ENCODE measurements at places on chromosomes 7 and 10. TPM values are rescaled to one million over a fixed set of nuclear protein-coding genes. Genes with fewer than 3 reads are reported as not detected.

The LEP gene
- total RNA-seq, result 26.7 TPM

DNA sequence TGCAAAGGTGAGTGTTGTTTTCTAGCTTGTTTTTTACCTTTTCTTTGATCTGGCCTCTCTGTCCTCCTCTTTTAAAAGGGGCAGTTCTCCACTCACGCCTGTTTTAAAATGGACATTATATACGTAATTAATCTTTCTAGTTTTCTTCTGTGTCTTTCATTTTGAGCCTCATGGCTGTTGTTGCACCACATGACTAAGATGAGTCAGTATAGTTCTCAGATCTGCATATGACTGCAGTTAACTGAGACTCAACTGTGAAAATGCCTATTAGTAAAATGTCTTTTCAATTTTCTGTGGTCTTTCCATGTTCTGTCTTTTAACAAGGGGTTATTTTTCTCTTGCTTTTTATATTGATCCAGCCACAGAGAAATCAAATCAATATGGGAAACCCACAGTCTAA is 296.1 kb downstream of the CDK14 start:
- no peak for DNase-seq
- H3K27ac ChIP-seq, result no peak overlapping the region
- H3K27me3 ChIP-seq, result no peaks in the 10 kb centered on the region
- no peaks in the 10 kb centered on the region for H3K4me1 ChIP-seq
- H3K36me3 ChIP-seq, result no peaks in the 10 kb centered on the region

The SPAM1 gene
- not detected for total RNA-seq

The HSPA12A gene
- 187 TPM for total RNA-seq

The VPS26A gene
- 38.0 TPM for total RNA-seq

The FAM180A gene
- 5.3 TPM for total RNA-seq

DNA sequence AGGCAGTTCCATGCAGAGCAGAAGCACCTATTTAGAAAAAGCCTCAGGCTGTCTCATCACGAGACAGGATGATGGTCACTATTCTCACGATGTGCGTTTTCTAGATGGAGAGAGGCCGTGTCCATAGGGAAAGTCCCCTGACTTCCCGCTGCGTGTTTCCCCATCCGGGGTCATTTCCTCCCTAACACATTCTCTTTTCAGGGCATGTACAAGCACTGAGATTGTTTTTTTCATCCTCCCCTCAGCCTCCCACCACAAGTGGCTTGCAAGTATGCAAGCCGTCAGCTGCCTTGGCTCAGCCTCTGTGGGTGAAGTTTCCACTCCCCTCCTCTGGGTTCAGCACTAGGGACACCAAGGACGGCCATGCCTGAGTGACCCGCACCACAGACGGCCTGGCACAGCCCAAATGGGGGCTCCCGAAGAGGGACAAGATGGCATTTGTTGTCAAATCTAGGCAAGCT is 2.7 kb upstream of the CALML5 start:
- no peak overlapping the region for H3K27ac ChIP-seq
- no peaks in the 10 kb centered on the region for H3K4me1 ChIP-seq
- no peaks in the 10 kb centered on the region for H3K27me3 ChIP-seq
- no peak for DNase-seq
- no peak overlapping the region for H3K4me3 ChIP-seq

DNA sequence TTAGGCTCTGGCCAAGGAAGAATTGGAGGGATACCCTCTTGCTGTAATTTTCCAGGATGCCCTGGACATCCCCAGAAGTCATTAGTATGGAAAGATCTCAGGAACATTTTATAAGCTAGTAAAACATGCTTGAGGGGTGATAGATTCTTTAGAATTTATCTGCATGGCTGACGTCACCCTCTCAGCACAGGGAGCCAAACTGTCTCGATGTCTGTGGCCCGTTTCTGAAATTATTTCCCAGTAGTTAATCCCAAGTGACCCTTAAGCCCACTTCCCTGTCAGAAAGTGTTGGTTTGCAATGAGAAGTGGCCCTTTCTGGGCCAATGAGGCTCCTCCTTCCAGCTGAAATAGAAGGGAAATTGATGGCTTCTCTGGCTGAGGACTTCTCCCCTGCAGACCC is 184.5 kb upstream of the BMPER start:
- no peaks in the 10 kb centered on the region for H3K36me3 ChIP-seq
- H3K4me1 ChIP-seq, result no peaks in the 10 kb centered on the region
- no peak for DNase-seq
- H3K4me3 ChIP-seq, result no peak overlapping the region

DNA sequence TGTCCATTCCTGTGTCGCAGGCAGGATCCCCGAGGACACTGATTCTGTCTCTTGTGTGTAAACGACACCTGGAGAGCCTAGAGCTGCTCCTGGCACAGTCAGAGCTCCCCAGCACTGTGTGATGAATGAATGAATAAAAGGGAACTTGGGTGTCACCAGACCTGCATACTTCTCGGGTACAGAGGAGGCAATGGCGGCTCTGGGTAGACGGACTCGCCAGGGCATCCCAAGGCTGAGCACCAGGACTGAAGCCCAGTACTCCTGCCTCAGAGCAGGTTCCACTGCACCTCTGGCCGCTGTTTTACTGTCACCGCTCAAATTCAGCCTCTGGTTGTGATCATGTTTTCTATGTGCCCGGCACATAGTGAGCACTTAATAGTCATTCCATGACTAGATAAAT is 255.8 kb downstream of the GLRX3 start:
- H3K4me1 ChIP-seq, result no peaks in the 10 kb centered on the region
- H3K27me3 ChIP-seq, result no peaks in the 10 kb centered on the region
- H3K27ac ChIP-seq, result no peak overlapping the region
- no peak for DNase-seq

DNA sequence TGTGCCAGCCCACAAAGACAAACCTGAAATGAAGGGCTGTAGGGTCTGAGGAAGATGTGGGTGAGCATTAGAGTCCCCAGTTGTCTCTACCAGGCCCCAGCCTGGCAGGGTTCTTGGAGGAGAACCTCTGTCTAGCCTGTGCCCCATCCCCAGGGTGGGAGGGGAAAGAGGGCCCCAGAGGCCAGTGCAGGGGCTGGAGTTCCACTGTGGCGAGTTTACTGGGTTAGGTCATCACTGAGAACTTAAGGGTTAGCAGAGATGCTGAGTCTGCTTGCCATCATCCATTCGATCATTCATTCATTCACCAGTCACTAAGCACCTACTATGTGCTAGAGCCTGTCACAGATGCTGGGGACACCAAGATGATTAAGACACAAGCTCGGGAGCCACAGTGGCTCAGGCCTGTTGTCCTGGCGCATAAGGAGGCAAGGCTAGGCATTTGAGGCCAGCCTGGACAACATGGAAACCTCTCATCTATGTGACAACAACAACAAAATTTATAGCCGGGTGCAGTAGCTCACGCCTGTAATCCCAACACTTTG is 2.6 kb downstream of the ANKRD2 start:
- no peak overlapping the region for H3K27ac ChIP-seq
- no peaks in the 10 kb centered on the region for H3K36me3 ChIP-seq
- no peak overlapping the region for H3K4me3 ChIP-seq

DNA sequence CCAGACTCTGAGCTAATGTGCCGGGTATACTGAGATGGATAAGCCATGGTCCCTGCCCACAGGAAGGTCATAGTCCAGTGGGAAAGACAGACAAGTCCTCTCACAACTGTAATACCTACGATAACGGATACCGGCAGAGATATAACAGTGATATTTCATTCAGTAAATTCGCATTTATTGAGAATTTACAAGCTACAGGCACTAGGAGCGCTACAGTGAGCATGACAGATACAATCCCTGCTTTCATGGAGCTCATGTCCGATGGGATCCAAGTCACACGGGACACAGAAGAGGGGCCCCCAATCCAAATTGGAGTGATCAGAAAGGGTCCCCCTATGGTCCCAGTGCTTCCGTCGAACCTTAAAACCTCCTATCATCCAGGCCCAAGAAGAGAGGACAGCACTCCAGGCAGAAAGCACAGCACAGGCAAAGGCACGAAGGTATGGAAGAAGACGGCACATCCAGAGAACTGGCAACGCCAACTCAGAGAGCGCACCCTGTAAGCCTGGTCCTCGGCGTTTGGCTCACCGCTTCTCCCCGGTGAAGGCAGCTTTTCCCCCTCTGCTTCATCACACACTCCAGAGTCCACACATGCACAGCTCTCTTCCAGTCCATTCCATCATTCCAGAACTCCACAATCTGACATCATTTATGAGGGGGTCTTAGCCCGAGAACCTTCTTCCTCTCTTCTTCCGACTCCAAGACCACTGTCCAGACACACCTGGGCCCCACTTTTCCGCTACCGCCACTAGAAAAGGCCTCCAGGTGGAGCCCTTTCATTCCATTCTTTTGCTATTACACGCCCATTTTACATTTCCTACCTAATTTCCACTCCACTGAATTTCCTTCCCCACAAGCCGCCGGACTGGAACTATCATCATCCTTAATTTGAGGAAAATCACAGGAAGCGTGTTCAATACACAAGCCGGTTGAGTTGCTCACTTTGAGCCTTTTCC is 47.8 kb upstream of the NKX2-3 start:
- H3K27ac ChIP-seq, result no peak overlapping the region
- no peaks in the 10 kb centered on the region for H3K36me3 ChIP-seq
- DNase-seq, result no peak
- H3K4me3 ChIP-seq, result no peak overlapping the region
- no peaks in the 10 kb centered on the region for H3K4me1 ChIP-seq
- peaks cover 5% of the 10 kb centered on the region for H3K27me3 ChIP-seq

DNA sequence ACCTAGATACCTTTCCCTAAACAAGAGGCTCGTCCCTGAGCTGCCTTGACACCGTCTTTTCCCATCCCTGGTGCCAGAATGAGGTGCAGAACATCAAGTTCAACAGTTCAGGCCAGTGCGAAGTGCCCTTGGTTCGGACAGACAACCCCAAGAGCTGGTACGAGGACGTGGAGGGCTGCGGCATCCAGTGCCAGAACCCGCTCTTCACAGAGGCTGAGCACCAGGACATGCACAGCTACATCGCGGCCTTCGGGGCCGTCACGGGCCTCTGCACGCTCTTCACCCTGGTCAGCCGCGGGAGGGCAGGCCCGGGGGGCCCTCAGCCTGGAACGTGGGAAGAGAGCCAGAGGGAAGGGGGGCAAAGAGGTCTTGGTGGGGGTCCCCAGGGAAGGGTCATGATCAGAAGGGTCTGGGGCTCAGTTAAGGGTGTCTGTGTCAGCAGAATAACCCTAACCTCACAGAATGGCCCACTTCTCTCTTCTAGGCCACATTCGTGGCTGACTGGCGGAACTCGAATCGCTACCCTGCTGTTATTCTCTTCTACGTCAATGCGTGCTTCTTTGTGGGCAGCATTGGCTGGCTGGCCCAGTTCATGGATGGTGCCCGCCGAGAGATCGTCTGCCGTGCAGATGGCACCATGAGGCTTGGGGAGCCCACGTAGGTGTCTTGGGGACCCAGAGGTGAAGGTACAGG is 16.8 kb downstream of the SMO start:
- H3K4me3 ChIP-seq, result no peak overlapping the region
- no peaks in the 10 kb centered on the region for H3K27me3 ChIP-seq
- no peaks in the 10 kb centered on the region for H3K36me3 ChIP-seq
- no peak overlapping the region for H3K27ac ChIP-seq
- no peak for DNase-seq

The TACC2 gene
- 38.2 TPM for total RNA-seq

DNA sequence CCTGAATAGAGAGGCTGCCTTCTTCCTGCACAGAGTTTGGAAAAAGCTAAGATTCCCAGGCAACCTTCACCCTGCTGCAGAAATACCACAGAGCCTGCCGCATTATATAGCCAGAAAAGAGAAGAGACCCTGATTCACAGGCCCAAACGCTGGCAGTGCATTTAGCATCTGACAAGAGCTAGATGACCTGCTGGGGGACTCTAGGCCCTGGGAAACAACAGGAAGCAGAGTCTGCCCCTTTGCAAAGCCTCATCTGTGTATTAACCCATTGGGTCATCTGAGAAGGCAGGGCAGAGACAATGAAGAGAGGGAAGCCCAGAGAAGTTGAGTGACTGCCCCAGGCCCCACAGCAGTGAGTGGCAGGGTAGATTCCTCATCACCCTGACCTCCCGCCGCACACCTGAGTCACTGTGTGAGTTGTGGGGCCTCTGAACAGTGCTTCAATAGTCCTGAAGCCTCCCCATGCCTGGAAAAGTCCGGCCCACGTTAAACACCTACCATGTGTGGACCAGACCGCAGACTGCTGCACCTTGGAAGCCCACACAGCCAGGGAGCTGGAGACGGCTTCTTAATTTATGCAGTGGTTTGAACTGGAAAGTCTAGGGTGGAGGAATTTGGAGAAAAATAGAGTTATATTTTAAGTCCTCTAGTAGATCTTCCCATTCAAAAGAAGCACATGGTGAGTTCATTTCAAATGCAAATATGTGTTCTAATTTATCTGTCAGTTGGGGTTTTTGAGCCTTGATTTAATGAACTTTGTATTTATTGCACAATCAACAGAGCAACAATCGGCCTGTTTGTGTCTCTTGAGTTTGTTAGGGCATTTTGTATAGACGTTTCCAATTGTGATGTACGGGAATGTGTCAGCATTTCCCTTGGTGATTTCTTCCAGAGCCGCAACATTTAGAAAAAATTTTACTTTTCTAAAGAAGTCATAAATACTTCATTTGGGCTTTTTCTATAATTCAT is 80.4 kb upstream of the GPR26 start:
- H3K36me3 ChIP-seq, result no peaks in the 10 kb centered on the region
- H3K4me1 ChIP-seq, result no peaks in the 10 kb centered on the region
- H3K4me3 ChIP-seq, result no peak overlapping the region
- no peaks in the 10 kb centered on the region for H3K27me3 ChIP-seq

The SLC16A9 gene
- total RNA-seq, result 0.78 TPM

DNA sequence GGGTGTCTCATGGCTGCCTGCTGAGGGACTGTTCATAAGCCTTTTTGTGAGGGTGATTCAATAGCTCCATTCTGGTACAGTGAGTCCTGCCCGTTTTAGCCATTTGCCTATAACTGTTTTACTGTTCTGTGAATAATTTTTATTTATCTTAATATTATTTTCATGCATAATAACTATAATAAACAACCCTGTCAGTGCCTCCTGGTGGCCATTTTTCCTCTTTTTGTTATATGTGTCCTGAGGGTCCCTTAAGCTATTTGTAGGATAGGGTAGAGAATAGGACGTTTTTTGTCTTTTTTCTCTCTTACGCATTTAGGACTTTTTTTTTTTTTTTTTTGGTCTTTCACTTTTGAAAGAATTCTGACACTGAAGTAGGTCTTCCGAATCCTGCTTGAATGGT is 2.9 kb downstream of the C1QL3 start:
- H3K4me3 ChIP-seq, result no peak overlapping the region
- DNase-seq, result no peak
- no peaks in the 10 kb centered on the region for H3K4me1 ChIP-seq
- no peak overlapping the region for H3K27ac ChIP-seq

The SLC26A5 gene
- 0.42 TPM for total RNA-seq

DNA sequence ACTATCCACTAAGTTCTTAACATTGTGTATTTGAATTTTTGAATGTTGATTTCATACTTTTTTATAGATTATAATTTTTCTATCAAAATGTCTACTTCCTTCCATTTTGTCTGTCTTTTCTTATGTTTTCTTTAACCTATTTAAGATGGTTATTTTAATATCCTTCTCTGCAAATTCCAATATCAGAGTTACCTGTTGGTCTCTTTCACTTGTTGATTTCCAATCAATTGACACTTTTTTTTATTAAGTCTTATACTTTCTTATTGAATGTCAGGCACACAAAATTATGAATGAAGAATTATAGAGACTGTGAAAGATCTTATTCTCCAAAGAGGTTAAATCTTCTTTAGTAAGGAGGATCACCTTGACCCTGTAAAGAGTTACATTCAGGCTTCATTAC is 448.3 kb upstream of the NRG3 start:
- H3K27me3 ChIP-seq, result no peaks in the 10 kb centered on the region
- no peak overlapping the region for H3K27ac ChIP-seq
- no peak overlapping the region for H3K4me3 ChIP-seq
- no peaks in the 10 kb centered on the region for H3K4me1 ChIP-seq

Data from tibial nerve (tissue), 4 donors.